ENCODE measurements at places on chromosomes 5 and 9.

DNA sequence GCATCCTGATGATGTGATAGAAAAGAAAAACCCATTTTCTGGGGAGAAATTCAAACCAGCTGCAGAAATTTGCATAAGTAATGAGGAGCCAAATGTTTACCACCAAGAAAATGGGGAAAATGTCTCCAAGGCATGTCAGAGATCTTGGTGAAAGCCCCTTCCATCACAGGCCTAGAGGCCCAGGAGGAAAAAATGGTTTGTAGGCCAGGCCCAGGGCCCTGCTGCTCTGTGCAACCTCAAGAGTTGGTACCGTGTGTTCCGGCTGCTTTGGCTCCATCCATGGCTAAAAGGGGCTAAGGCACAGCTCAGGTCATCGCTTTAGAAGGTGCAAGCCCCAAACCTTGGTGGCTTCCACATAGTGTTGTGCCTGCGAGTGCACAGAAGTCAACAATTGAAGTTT, 543.1 kb downstream of the ZNF608 start:
- no peak for DNase-seq

DNA sequence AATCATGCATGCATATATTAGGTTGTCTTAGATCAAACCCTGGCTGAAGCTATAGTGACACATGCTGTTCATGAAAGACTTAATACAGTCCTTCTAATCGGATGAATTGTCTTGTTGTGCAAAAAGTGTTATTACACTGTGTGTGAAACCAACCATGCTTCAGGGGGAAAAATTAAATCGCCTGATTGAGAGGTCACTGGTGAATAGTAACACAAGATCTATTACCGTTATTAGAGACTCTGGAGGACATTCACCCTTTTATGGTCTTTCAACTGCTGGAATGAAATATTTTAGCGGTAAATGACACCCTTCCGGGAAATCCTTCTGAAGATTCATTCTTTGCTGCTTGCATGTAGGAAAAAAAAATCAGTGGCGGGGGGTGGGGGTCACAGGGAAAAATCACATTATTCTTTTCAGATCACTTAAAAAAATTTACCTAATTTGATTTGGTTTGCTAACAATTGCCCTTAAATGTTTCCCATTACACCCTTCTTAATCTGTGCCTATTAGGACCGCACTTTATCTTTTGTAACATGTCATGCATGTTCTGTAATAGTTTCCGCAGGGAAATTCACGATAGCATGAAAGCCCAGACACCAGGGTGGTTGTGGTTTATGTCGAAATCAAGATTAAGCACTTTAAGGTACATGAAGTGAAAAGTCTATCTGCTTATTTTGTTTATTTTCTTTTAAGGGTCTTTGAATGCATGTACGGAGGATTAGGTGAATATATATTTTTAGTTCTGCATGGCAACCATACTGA, 120.6 kb downstream of the FOCAD start:
- no peak for DNase-seq

DNA sequence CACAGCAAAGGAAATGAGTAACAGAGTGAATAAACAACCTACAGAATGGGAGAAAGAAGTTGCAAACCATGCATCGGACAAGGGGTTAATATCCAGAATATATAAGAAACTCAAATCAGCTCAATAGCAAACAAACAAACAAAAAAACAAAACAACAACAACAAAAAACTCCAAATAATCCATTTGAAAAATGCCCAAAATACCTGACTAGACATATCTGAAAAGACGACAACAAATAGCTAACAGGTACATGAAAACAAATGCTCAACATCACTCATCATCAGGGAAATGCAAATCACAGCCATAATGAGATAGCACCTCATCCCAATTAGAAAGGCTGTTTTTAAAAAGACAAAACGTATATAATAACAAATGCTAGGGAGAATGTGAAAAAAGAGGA, 111.2 kb downstream of the TRPM3 start:
- DNase-seq: no peak

DNA sequence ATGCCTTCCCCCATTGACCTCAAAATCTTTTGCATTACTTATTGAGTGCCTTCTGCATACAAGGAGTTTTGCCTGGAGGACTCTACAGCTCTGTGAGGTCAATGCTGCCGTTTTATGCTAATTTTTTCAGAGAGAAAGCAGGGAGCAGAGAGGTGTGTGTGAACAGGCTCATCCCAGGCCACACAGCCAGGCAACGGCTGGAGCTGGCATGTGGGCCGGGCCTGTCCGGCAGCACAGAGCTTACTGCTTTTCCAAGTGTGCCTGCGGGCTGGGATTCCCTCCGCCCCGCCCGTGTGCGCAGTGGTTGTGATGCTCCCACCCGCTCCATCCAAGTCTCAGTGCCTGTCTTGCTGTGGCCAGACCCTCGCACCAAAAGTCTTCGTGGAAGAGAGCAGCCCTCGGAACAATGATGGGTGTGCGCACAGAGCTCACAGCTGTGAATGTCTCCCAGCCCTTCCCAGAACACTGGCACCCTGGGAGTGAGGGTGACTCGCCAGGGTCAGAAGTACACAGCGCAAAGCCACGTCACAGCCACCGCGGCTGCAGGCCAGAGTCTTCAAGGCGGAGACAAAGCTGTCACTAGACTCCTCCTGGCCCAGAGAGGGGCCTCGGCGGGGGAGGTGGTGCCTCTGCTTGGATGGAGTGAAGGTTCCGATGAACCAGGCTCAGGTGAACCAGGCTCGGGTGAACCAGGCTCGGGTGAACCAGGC, 82.8 kb downstream of the COL5A1 start:
- DNase-seq: no peak

GRCh38 chr5:96969366-96969765, 33.5 kb downstream of the LNPEP start:
- no peak for DNase-seq

Data from stimulated activated naive CD8-positive, alpha-beta T cell treated with anti-CD3 and anti-CD28 coated beads, Interleukin-15, Interleukin-2, amounts not matched to agents 100 U/mL and 50 U/mL, for 24 hours (primary cell).